ENCODE measurements at places on chromosomes 3 and 15.

GRCh38 chr3:125512135-125512920, 7.7 kb downstream of the SNX4 start:
- peak; percentile 34 for DNase-seq

GRCh38 chr3:40828741-40829415, 304.1 kb downstream of the ZNF621 start:
- DNase-seq: no peak

GRCh38 chr15:66682246-66682645, 19.8 kb upstream of the SMAD6 start:
- DNase-seq: no peak

DNA sequence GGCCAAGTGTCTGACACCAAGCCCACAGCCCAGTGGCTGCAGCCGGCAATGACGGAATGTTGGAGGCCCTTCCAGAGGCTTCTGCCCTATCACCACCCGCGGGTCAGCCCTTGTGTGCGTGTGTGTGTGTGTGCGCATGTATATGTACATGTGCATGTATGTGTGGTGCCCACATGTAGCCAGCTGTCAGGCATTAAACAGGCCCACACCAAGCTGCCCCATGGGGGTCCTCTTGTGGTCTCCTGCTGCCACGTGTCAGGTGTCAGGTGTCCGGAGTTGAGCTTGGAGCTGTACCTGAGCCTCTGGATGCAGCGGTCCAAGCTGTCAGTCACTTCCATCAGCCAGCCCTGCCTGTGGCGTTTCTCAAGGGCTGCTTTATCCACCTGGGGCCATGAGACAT, 13.9 kb downstream of the UROC1 start:
- DNase-seq: no peak

DNA sequence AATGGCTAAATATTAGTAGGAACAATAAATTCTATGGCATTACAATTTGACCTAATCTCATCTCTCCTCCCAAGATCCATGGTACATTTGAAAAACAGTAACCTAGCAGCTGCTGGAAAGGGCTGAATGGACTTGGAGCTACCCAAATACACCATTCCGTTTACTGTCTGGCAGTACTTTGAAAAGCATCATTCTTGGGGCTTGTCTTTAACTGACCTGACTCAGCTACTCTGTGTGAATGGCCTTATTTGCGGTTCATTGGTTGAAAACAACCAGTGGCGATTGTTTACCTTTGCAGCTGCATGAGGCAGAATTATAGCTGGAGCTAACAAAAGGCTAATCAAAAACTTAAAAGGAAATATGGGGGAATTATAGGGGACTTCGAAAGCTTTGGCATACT, 311.2 kb upstream of the MCTP2 start:
- no peak for DNase-seq

GRCh38 chr3:185934767-185935464, 2.9 kb downstream of the TRA2B start:
- no peak for DNase-seq

- DNase-seq: no peak
Observed at GRCh38 chr15:62825191-62825590, 217.4 kb upstream of the TPM1 start.

Data from RWPE1 (cell line).